ENCODE measurements at places on chromosomes 13 and 19. TPM values are rescaled to one million over a fixed set of nuclear protein-coding genes. Genes with fewer than 3 reads are reported as not detected.

ICAM4 gene
- 0.85 TPM for total RNA-seq

NLRP7 gene
- not detected for total RNA-seq

IGFL3 gene
- not detected for total RNA-seq

GRCh38 chr13:97028441-97029299 is 34.4 kb upstream of the OXGR1 start:
- DNase-seq: peak; percentile 76

- DNase-seq: peak; percentile 59
These were observed at the start of gene COX7A1 for GRCh38 chr19:36152352-36153091. Gene COX7A1 (minus strand): TSS chr19:36152447. CDS start chr19:36152407, 40 bp downstream.

- peak; percentile 79 for DNase-seq
These were observed 11.0 kb upstream of the ACOD1 start for GRCh38 chr13:76937281-76937820.

DNA sequence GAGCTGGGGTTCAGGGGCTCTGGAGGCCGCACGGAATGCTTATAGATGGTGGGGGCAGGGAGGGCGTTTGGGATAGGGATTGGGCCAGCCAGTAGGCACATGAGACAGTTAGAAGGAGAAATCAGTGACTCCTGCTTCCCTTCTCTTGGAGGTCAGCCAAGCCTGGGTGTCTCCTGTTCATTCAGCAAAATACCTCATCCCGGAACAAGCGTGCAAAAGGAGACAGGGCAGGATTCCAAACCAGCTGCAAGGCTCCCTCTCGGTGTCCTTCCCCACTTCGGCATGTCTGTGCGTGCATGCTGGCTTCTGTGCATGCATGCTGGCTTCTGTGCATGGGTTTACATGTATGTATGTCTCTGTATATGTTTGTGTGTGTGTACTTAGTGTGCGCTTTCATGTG is 37.3 kb upstream of the PEPD start:
- DNase-seq: no peak

GRCh38 chr13:71866335-71867130 is 471 bp downstream of the DACH1 start:
- DNase-seq: peak; percentile 47

All from dermis blood vessel endothelial cell (primary cell).